Testis (tissue), 5 donors: ENCODE measurements at places on chromosomes 12 and 14.

- H3K4me3 ChIP-seq: no peak overlapping the region
- no peaks in the 10 kb centered on the region for H3K4me1 ChIP-seq
- H3K27me3 ChIP-seq: no peaks in the 10 kb centered on the region
- no peaks in the 10 kb centered on the region for H3K36me3 ChIP-seq
- no peak for DNase-seq
- no peak overlapping the region for H3K27ac ChIP-seq
Measured at GRCh38 chr14:106802413-106803364, 1276.3 kb downstream of the TMEM121 start.

DNA sequence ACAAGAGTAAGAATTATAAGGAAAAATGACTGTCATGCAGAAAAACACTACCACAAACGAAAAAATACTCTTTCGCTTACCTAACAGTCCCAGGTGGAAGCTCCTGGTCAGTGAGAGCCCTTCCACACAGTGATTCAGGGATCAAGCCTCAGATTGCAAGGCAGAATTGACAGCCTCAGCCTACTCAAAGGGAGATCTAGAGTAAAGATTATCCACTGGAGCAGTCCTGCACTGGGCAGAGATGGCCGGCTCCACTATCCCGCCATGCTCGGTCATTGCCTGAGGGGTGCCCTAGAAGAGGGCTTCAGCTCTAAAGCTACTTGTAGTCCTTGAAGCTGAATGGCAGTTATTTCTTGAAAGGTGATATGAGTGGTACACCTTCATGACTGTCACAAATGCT, 174.7 kb downstream of the TTC8 start:
- no peaks in the 10 kb centered on the region for H3K4me1 ChIP-seq
- no peak overlapping the region for H3K4me3 ChIP-seq
- H3K27me3 ChIP-seq: no peaks in the 10 kb centered on the region
- no peak overlapping the region for H3K27ac ChIP-seq
- DNase-seq: no peak

DNA sequence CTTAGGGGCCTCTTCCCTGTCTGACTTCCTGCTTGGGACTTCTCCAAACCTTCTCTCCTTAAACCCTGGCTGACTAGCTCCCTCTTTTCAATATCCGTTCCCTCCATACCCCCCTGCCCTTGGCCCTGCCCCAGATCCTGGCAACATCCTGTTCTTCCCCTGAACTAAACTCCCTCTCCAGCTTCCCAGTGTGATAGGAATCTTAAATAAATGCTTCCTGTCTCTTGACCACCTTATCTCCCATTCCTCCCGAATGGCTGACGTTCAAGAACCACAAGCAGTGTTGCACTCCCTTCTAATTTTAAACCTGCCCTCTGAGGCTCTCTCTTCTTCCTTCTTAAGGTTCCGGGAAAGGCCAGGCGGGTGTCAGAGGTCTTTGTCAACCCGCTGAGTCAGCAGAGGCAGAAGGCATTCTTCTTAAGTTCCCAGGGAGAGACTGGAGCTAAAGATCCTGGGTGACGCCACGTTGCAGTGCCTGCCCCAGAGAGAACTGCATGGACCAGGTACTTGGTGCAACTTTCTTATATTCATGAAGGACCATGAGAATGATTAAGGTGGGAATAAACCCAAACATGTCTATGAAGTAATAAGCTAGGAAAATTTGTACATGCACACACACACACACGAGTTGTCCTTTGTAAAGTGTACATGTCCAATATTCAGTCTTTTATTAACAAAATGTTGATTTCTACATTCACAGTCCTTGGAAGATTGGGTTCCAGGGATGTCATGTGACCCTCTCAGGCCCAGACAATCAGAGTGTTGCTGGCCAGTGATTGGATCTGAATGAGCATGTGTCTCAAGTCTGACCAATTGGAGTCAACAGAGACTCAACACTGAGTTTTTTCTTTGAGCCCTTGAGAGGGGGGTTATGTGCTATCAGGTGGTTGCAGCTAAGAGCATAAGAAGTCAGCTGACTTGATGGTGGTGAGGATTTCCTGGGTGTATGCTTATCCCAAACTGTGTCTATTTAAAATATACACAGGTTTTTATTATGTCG, 420.2 kb upstream of the TBX3 start:
- H3K4me1 ChIP-seq: peaks cover 8% of the 10 kb centered on the region
- no peak overlapping the region for H3K4me3 ChIP-seq
- H3K27ac ChIP-seq: no peak overlapping the region
- DNase-seq: peak; percentile 25
- H3K36me3 ChIP-seq: no peaks in the 10 kb centered on the region
- H3K27me3 ChIP-seq: no peaks in the 10 kb centered on the region

GRCh38 chr14:97298736-97299135, 501.6 kb downstream of the VRK1 start:
- no peak for DNase-seq
- no peak overlapping the region for H3K27ac ChIP-seq
- H3K36me3 ChIP-seq: no peaks in the 10 kb centered on the region
- H3K4me1 ChIP-seq: no peaks in the 10 kb centered on the region
- no peaks in the 10 kb centered on the region for H3K27me3 ChIP-seq
- no peak overlapping the region for H3K4me3 ChIP-seq

GRCh38 chr12:89923091-89923490, 214.5 kb upstream of the ATP2B1 start:
- no peak for DNase-seq
- no peaks in the 10 kb centered on the region for H3K27me3 ChIP-seq
- no peak overlapping the region for H3K27ac ChIP-seq
- no peaks in the 10 kb centered on the region for H3K4me1 ChIP-seq

GRCh38 chr14:35934499-35934898, 108.4 kb downstream of the BRMS1L start:
- no peaks in the 10 kb centered on the region for H3K27me3 ChIP-seq
- H3K36me3 ChIP-seq: no peaks in the 10 kb centered on the region
- H3K4me3 ChIP-seq: no peak overlapping the region
- no peak overlapping the region for H3K27ac ChIP-seq
- H3K4me1 ChIP-seq: no peaks in the 10 kb centered on the region
- DNase-seq: no peak

DNA sequence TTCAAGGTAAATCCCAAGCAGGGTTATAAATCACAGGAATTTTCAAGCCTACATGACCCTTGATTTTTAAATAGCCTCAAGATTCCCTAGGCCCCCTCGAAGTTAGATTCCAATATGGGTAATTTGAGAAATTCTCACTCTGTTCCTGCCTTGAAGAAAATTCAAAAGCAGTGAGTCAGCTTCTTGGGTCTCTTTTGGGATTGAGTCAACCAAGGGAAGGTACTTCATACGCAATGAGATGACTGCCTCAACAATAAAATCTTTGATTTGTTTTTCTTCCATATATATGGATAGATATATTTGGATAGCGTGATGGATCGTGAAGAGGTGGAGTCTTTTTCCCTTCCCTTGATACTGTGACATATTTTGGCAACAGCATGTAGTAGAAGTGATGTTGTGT, 180.4 kb upstream of the ATP2B1 start:
- no peaks in the 10 kb centered on the region for H3K36me3 ChIP-seq
- no peaks in the 10 kb centered on the region for H3K27me3 ChIP-seq
- H3K27ac ChIP-seq: no peak overlapping the region
- H3K4me3 ChIP-seq: no peak overlapping the region

GRCh38 chr12:98883231-98883630, 238.1 kb downstream of the APAF1 start:
- no peak for DNase-seq
- H3K4me1 ChIP-seq: no peaks in the 10 kb centered on the region
- no peak overlapping the region for H3K27ac ChIP-seq
- no peaks in the 10 kb centered on the region for H3K36me3 ChIP-seq

GRCh38 chr12:74801625-74802024, 264.0 kb downstream of the ATXN7L3B start:
- H3K27ac ChIP-seq: no peak overlapping the region
- no peaks in the 10 kb centered on the region for H3K36me3 ChIP-seq
- H3K27me3 ChIP-seq: no peaks in the 10 kb centered on the region
- DNase-seq: no peak

- no peak overlapping the region for H3K4me3 ChIP-seq
- no peaks in the 10 kb centered on the region for H3K36me3 ChIP-seq
- H3K4me1 ChIP-seq: no peaks in the 10 kb centered on the region
Measured at GRCh38 chr12:87596134-87596533, 433.1 kb downstream of the C12orf50 start.

- no peaks in the 10 kb centered on the region for H3K27me3 ChIP-seq
- no peak overlapping the region for H3K4me3 ChIP-seq
- DNase-seq: no peak
- no peaks in the 10 kb centered on the region for H3K36me3 ChIP-seq
- H3K27ac ChIP-seq: no peak overlapping the region
Measured at GRCh38 chr12:50718760-50719159, 45.1 kb upstream of the ATF1 start.

- H3K4me3 ChIP-seq: no peak overlapping the region
- no peaks in the 10 kb centered on the region for H3K36me3 ChIP-seq
- H3K4me1 ChIP-seq: no peaks in the 10 kb centered on the region
- DNase-seq: no peak
- H3K27ac ChIP-seq: no peak overlapping the region
- H3K27me3 ChIP-seq: no peaks in the 10 kb centered on the region
Measured at GRCh38 chr12:58882826-58883225, 37.5 kb downstream of the LRIG3 start.

GRCh38 chr14:100864960-100865681, 38.4 kb downstream of the RTL1 start:
- no peak for DNase-seq
- H3K4me3 ChIP-seq: no peak overlapping the region
- no peaks in the 10 kb centered on the region for H3K36me3 ChIP-seq
- H3K4me1 ChIP-seq: no peaks in the 10 kb centered on the region
- H3K27me3 ChIP-seq: no peaks in the 10 kb centered on the region
- H3K27ac ChIP-seq: no peak overlapping the region

DNA sequence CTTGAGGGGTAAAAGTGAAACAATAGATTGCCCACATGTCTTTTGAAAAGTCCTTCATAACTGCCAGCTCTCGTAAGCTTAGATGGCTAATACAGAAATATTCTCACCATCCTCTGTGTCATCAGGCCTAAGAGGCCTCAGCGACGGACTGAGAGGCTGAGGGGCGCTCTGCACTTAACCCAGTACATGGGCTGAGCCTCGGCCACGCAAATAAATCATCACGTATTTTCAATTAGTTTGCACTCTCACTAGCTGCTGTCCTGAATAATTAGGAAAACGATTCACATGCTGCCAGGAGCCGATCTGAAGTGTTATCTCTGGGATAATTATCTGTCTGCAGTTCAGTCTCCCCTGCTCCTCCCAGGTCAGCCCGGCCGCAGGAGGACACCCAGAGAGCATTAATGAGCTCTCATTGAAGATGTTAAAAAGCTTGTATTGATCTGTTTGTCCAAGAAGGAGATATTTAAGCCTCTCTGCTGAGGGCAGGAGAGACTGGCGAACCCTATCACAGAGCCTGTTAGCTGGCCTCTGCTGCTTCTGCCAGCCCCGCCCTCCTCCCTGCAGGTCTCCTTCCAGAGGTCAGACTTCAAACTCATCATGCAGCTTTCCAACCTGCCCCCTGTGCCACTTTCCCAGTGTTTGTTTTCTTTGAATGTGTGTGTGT, 1051.3 kb downstream of the VRK1 start:
- H3K4me3 ChIP-seq: no peak overlapping the region
- no peaks in the 10 kb centered on the region for H3K27me3 ChIP-seq
- no peaks in the 10 kb centered on the region for H3K36me3 ChIP-seq

- H3K4me3 ChIP-seq: no peak overlapping the region
- peaks cover 15% of the 10 kb centered on the region for H3K4me1 ChIP-seq
- H3K27ac ChIP-seq: no peak overlapping the region
- H3K27me3 ChIP-seq: no peaks in the 10 kb centered on the region
- no peak for DNase-seq
Measured at GRCh38 chr12:89547101-89547500, 21.3 kb upstream of the POC1B start.

DNA sequence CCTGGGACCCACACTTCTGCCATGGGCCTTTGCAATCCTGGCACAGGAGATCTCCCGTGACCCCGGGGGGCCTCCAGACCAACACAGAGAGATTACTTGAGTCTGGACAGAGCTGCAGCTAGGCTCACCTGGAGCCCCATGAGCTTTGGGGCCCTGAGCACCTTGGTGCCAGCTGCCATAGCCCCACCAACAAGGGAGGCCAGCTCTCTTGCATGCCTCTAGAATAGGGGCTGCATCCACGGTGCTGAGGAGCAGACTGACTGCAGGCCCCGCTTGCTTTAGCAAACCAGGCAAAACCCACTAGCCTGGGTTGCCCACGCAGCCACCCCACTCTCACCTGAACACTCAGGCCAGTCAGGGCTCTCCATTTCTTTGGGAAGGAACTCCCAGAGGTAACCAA, 3.7 kb upstream of the OR4N2 start:
- H3K36me3 ChIP-seq: no peaks in the 10 kb centered on the region
- no peaks in the 10 kb centered on the region for H3K27me3 ChIP-seq
- H3K4me1 ChIP-seq: no peaks in the 10 kb centered on the region
- no peak for DNase-seq
- H3K27ac ChIP-seq: no peak overlapping the region

DNA sequence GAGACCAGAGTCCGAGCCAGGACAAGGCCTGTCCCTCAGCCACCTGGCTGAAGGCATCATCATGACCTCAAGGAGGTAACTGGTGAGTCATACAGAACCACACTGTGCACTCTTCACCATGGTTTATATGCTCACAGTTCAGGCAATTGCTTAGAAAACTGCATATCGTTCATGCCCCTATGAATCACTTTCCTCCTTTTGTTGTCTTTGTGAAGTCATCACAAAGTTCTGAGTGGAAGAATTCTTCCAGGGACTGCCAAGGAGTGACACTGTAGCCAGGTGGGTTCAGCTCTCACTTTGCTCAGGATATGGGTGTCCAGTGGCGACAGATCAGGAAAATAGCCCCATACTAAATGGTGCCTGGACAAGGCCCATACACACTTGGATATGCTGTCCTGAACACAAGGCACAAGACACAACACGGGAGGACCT, 92.5 kb downstream of the DPF3 start:
- DNase-seq: no peak
- H3K27me3 ChIP-seq: no peaks in the 10 kb centered on the region
- H3K4me3 ChIP-seq: no peak overlapping the region
- no peaks in the 10 kb centered on the region for H3K4me1 ChIP-seq
- H3K36me3 ChIP-seq: no peaks in the 10 kb centered on the region

GRCh38 chr14:59277659-59278058, 89.2 kb downstream of the DAAM1 start:
- H3K27ac ChIP-seq: no peak overlapping the region
- no peaks in the 10 kb centered on the region for H3K36me3 ChIP-seq
- peaks cover 6% of the 10 kb centered on the region for H3K4me1 ChIP-seq
- no peaks in the 10 kb centered on the region for H3K27me3 ChIP-seq
